Muscle of leg (tissue), 16 donors: ENCODE measurements at places on chromosomes 3 and 15. TPM values are rescaled to one million over a fixed set of nuclear protein-coding genes. Genes with fewer than 3 reads are reported as not detected.

PPP1R14D gene
- not detected for total RNA-seq

GRCh38 chr3:87997298-87997697 lies 61.5 kb downstream of the CGGBP1 start:
- no peak overlapping the region for H3K27ac ChIP-seq
- no peaks in the 10 kb centered on the region for H3K27me3 ChIP-seq
- DNase-seq, result no peak
- H3K36me3 ChIP-seq, result no peaks in the 10 kb centered on the region
- H3K4me3 ChIP-seq, result no peak overlapping the region
- no peaks in the 10 kb centered on the region for H3K4me1 ChIP-seq

DNA sequence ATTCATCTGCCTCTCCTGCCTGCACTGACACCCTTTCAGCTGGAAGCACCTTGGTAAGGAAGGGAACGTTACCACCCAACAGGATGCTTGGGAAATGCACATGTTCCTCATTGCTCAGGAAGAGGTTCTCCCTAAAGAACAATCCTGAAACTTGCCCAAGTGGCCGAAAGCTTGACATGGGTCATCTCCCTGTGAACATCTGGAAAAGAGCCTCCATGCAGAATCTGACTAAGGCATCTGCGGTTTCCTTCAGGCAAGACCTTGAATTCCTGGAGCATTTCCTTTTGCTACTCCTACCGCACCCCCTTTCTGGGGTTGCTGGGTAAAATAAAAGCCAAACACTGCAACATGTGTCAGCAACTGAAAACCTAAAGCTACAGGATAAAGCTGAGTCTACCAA lies 68.7 kb upstream of the SNRK start:
- no peaks in the 10 kb centered on the region for H3K27me3 ChIP-seq
- H3K27ac ChIP-seq, result no peak overlapping the region
- DNase-seq, result peak; percentile 27
- H3K36me3 ChIP-seq, result no peaks in the 10 kb centered on the region

DNA sequence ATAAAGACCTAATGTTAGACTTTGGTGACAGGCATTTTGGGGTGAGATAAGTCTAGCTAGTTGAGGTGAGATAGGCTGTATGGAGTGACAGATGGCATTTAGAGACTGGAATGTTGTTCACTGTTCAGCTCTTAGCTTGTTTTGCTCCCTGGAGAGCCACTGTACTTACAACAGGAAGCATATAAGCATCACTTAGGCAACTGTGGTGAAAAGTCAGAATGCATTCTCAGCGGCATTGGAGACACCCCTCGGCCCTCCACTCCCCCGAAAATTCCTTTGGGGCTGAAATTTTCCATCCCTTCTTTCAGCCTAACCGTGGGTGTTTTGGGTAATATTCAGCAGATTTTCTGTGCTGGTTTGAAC lies 73.4 kb downstream of the SLCO3A1 start:
- DNase-seq, result peak; percentile 75
- peaks cover 14% of the 10 kb centered on the region for H3K4me1 ChIP-seq
- no peak overlapping the region for H3K4me3 ChIP-seq
- no peaks in the 10 kb centered on the region for H3K36me3 ChIP-seq

GRCh38 chr3:58170376-58170775 lies 40.4 kb downstream of the DNASE1L3 start:
- peaks cover 23% of the 10 kb centered on the region for H3K4me1 ChIP-seq
- no peaks in the 10 kb centered on the region for H3K27me3 ChIP-seq
- DNase-seq, result no peak
- no peak overlapping the region for H3K4me3 ChIP-seq
- no peak overlapping the region for H3K27ac ChIP-seq
